ENCODE measurements at places on chromosomes 5 and 9.

GRCh38 chr9:78835928-78836450 is 539.1 kb downstream of the PSAT1 start:
- no peak for DNase-seq

- DNase-seq = no peak
Measured at GRCh38 chr9:36985769-36986467, 48.1 kb downstream of the PAX5 start.

- no peak for DNase-seq
Measured at GRCh38 chr9:90770927-90771326, 30.7 kb upstream of the SYK start.

DNA sequence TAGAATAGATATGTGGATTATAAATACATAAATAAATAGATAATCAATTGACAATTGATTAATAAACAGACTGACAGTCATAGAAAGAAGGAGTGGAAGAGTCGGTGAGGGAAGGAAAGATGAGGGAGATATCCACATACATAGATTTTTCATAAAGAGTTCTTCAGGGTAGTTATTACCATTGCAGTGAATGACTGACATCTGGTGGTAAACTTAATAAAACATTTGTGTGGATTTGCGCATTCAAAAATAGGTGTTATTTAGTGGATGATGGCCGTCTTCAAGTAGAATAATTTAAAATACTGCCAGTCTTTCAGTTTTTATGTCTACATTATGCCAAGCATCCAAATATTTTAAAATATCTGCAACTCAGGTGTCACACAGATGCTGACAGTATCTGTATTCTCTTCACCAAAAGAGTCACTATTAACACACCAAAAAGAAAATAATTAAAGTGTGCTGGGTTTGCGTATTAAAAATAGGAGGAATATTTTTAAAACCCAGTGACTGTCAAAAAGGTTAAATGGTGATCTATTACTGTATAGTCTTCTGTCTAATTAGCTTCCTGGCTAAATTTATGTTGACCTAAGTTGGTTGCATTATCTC is 78.8 kb downstream of the GIN1 start:
- no peak for DNase-seq

- no peak for DNase-seq
Measured at GRCh38 chr5:138748630-138749081, 4.6 kb upstream of the CTNNA1 start.

DNA sequence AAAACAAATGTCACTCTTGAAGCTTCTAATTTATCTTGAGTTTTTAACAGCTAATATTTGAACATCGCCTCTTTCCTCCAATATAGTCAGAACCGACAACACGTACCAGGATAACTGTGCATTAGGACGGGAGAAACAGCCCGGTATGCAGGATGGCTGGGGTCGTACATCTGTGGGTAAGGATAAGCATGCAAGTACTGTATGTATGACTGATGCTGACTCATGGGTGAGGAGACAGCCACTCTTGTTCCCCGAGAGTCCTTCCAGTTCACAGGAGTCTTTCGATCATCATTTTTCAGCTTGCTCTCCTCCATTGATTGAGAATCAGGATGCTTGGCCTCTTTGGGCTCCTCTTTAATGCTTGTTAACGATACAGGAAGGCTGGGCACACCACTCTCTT is 102.3 kb downstream of the ZNF608 start:
- DNase-seq = no peak

GRCh38 chr5:178090856-178091255 is 22.5 kb upstream of the N4BP3 start:
- DNase-seq = no peak

DNA sequence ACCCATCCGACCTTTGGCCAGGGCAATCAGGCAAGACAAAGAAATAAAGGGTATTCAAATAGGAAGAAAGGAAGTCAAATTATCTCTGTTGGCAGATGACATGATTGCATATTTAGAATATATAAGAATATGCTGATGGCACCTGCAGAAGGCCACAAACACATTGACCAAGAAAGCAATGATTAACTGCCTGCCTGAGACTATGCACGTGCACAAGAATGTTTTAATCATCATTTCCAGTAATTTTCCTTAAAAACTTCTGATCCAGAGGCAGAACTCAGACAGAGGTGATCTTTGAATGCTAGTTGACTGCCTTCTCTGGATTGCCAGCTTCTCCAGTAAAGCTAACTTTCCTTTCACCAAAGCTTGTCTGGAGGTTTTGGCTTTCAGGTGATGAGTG is 260.2 kb downstream of the DTWD2 start:
- DNase-seq = no peak

DNA sequence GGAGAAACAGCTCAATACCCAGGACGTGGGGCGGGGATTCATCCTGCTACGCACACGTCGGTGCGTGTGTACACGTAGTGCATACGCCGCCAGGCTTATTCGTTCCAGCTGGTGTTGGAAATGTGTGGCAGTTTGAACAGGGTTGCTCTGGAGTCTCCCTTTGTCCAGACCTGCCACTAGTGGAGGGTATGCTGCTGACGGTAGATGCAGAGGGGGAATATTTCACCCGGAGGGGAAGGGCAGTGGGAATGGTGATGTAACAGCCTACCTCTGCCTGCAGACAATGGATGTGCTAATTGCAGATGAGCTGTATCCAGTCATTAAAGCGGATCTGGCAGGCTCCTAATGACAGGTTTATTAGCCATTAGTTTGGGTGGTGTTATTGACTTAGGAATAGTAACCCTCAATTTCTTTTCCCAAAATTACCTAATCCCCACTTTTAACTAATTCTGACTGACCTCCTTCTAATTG is 142.7 kb downstream of the PAX5 start:
- DNase-seq = no peak

DNA sequence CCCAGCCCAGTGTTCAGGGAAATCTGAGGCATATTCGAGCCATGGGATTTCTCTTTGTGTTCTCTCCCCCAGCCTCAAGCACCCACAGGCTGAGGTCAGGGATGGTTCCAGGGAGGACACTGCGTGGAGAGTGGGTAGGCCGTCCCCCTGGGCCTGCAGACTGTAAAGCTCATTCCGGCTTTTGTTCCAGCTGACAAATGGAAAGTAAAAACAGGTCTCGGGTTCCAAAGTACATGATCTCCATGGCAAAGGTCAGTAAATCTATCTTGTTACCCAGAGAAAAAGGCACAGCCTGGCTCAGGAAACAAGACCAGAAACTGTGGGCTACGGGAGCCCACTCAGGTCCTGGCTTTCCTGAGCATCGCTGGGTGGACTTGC is 116.2 kb downstream of the ROR2 start:
- no peak for DNase-seq

DNA sequence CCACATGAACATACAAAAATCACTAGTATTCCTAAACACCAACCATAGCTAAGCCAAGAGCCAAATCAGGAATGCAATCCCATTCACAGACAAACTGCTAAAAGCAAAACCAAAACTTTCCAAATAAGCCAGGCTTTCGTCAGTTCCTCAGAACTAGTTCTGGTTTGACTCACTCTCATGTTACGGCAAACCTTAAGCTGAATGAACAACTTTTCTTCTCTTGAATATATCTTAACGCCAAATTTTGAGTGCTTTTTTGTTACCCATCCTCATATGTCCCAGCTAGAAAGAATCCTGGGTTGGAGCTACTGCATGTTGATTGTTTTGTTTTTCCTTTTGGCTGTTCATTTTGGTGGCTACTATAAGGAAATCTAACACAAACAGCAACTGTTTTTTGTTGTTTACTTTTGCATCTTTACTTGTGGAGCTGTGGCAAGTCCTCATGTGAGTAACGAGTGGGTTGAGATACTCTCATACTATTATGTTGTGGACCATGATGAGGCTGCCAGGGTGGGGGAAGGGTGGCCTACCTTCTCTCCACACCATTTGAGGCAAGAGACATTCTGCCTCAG is at the start of gene PDCD1LG2:
TSS of gene PDCD1LG2 (plus strand) at position 172 of the 572 bp plus-strand sequence. CDS start 12,016 bp downstream, outside the sequence.
- DNase-seq = no peak

GRCh38 chr9:93655621-93656425 is 79.4 kb downstream of the PHF2 start:
- no peak for DNase-seq

DNA sequence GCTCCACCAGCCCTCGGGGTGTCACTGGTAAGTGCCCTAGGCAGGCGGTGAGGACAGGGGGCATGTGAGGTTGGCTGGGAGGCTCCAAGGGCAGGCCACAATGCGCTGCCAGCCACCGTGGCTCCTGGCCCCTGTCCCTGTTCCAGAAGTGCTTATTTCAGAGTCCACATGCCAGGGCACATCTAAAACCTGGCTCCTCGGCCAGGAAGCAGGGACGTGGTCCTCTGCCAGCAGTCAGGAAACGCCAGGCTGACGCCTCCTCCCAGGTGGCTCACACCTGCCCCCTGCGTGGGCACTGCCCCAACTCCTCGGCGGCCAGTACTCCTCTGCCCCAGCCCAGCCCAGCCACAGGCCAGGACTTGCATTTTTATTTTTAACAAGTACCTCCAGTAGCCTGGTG is 68.5 kb downstream of the SECISBP2 start:
- no peak for DNase-seq

DNA sequence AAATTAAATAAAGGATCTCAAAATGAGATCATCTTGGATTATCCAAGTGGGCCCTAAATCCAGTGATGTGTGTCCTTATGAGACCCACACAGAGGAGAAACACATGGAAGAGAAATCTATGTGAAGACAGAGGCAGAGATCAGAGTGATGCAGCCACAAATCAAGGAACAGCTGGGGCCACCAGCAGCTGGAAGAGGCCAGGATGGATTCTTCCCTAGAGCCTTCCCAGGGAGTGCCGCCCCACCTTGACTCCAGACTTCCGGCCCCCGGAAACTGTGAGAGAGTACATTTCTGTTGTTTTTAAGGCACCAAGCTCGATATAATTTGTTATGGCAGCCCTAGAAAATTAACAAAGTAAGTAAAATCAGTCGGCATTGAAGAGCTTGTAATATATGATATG is 286.9 kb downstream of the FBXL7 start:
- no peak for DNase-seq

GRCh38 chr9:21728781-21729180 is 73.7 kb upstream of the MTAP start:
- DNase-seq = no peak

DNA sequence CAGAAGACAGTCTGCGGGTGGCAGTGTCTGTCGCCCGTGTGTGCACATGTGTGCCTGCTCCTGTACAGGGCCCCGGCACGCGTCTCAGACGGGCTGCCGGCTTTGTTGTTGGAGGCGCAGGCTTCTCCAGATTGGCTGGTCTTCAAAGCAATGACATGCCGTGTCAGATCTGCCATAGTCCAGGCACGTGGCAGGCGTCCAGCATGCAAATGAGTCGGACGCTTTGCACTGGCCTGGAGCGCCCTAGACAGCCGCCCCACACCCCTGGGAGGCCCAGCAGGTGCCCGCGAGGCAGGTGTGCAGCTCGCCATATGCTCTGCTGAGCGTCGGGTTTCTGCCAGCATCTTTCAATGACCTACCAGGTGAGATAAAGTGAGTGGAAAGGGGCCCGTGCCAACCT is 71.5 kb downstream of the GADD45G start:
- no peak for DNase-seq

DNA sequence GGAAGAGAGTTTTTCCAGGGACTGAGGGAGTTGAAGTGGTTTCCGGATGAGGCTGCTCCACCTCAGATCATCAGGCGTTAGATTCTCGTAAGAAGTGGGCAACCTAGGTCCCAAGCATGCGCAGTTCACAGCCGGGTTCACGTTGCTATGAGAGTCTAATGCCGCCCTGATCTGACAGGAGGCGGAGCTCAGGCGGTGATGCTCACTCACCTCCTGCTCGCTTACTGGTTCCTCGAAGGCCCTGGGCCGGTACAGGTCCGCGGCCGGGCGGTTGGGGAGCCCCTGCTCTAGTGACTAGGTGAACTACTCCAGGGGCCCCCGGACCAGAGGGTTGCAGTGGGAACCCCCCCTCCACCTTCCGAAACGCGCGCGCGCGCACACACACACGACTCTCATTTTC is 997 bp upstream of the RNF130 start:
- DNase-seq = no peak

DNA sequence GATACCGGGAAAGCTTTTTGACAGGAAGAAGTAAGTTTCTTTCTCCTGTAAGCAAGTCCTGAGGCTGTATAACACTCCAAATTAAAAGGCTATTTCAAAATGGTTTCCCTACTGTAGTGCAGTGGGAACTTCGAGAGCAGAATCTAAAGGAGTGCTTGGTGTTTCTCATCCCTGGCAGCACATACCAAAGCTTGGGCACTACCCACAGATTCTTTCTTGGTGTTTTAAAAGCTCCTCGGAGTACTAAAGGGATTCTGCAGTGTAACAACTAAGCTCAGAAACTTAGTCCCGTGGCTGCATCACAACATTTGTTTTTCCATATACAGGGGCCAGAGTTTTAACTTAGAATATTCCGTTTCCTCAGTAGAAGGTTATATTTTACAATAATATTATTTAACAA is 5.6 kb upstream of the APC start:
- DNase-seq = no peak

- peak; percentile 13 for DNase-seq
Measured at GRCh38 chr5:81971111-81971711, 612 bp upstream of the ATG10 start.

GRCh38 chr9:105051897-105052296 is 123.9 kb upstream of the ABCA1 start:
- DNase-seq = no peak

GRCh38 chr9:77827104-77827784 is 179.1 kb upstream of the GNA14 start:
- DNase-seq = no peak

- DNase-seq = peak; percentile 54
Measured at GRCh38 chr9:95506428-95506677, 10.4 kb downstream of the PTCH1 start.

GRCh38 chr5:157820593-157821252 is 38.2 kb downstream of the CLINT1 start:
- DNase-seq = no peak

GRCh38 chr9:31536471-31536870 is 848.0 kb upstream of the ACO1 start:
- no peak for DNase-seq

DNA sequence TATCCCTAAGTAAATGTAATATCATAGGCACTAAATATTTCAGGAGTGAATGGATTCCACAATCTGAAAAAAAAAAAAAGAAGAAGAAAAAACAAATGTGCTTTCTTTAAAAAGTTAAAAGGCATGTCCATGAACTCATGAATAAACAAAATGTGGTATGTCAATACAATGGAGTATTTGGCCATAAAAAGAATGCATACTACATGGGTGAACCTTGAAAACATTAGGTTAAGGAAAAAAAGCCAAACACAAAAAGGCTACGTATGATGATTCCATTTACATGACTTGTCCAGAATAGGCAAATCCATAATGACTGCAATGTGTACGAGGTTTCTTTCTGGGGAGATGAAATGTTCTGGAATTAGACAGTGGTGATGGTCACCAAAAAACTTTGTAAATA is 45.3 kb downstream of the FNIP1 start:
- no peak for DNase-seq

GRCh38 chr5:64814073-64814472 is 45.3 kb downstream of the CWC27 start:
- no peak for DNase-seq

- DNase-seq = no peak
Measured at GRCh38 chr5:109146591-109146990, 263.2 kb downstream of the PJA2 start.

DNA sequence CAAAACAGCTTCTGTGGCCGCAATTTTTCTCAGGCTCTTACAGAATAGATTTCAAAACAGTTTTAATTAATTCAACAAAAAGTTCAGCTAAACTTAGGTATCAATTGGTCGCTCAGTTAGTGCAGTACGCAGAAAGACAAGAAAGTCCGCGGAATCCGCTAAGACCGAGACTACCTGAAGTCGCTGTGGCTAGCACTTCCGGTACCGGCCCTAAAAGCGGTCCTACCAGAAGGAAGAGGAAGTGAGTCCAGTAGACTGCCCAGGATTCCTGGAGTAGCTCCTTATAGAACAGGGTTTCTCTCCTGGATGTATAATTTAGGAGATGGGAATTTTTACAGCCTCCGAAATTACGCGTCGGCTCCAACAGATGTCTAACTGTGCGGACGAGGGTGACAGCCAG is 16.6 kb upstream of the PCDHB2 start:
- no peak for DNase-seq

Data from HuH-7.5 (cell line).